NCI-H446 treated with DMSO at 0.1 percent for 48 hours (cell line): ENCODE measurements at places on chromosomes 16 and 17.

- DNase-seq, result no peak
Observed at GRCh38 chr16:74573622-74574021, 33.3 kb downstream of the GLG1 start.

DNA sequence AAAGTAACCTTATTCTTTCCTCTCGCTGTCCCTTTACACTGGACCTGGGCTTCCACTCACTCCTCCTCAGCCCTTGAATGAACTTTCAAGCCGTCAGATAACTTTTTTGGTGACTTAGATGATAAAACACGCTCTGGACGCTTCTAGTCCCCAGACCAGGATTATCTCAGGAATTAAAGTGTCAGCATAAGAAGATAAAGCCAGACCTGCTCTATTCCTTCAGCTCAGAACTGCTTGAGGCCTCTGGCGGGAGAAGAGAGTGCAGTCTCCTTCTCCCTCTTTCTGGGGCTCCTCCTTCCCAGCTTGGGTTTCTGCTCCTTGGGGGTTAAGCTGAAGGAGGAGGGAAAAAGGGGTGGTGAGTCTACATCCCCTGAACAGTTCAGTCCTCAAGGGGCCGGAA lies 6.6 kb downstream of the LPO start:
- no peak for DNase-seq

DNA sequence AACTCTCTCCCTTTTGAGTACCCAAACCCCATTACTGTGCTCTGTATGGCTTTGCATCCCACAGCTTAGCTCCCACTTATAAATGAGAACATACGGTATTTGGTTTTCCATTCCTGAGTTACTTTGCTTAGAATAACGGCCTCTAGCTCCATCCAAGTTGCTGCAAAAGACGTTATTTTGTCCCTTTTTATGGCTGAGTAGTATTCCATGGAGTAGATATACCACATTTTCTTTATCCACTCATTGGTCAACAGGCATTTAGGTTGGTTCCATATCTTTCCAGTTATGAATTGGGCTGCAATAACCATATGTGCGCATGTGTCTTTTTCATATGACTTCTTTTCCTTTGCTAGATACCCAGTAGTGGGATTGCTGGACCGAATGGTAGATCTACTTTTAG lies 19.9 kb upstream of the SYT17 start:
- no peak for DNase-seq

GRCh38 chr17:66602659-66603384 lies 232.1 kb upstream of the CACNG5 start:
- no peak for DNase-seq

GRCh38 chr17:73211745-73212144 lies 18.9 kb downstream of the COG1 start:
- DNase-seq, result no peak
